ENCODE measurements at places on chromosomes 3 and 15.

GRCh38 chr3:87367736-87368135 is 91.4 kb upstream of the POU1F1 start:
- DNase-seq: no peak

- DNase-seq: no peak
Observed at GRCh38 chr3:176789947-176790346, 407.3 kb downstream of the TBL1XR1 start.

DNA sequence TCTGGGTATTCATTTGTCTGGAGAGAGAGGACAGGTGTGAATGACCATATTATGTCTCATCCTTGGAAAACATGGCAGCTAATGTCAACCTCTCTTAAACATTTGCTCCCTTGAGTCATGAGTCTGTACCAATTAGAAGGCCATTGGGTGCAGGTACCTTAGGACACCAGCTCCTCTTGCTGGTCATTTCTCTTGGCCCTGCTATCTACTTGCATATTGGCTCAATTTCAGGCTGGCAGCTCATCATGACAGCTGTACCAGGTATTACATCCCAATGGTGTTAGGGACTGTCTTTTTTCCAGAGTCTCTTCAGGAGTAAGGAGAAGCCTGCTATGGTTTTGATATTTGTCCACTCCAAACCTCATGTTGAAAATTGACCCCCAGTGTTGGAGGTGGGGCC is 92.2 kb upstream of the ANKRD28 start:
- no peak for DNase-seq

GRCh38 chr15:80832686-80833085 is 53.5 kb downstream of the CEMIP start:
- DNase-seq: no peak

DNA sequence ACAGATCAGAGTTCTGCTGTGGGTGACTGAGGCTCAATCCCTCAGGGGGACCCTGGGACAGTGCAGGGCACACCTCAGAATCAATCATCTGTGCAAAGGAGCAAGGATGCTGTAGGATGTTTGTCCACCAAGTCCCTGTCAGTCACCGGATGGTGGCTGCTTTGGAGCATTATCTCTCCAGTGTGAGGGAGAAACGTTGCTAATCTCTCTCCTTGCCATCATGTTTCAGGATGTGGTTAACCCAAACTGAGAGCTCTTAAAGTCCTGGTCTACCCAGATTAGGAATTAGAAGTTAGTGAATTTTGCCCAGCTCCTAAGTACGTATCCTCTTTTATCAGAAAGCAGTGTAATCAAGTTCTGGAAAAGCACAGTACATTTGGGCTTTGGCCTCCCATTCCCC is 26.2 kb upstream of the LRRC3B start:
- no peak for DNase-seq

GRCh38 chr15:69346112-69346511 is 47.4 kb downstream of the PAQR5 start:
- DNase-seq: peak; percentile 73

Measured in SJSA1 (cell line).